ENCODE measurements at places on chromosomes 7 and 10. TPM values are rescaled to one million over a fixed set of nuclear protein-coding genes. Genes with fewer than 3 reads are reported as not detected.

ANKRD2 gene
- polyA plus RNA-seq, result 0.49 TPM

VWDE gene
- polyA plus RNA-seq, result 5.1 TPM

COL13A1 gene
- polyA plus RNA-seq, result 29.1 TPM

HSPA12A gene
- polyA plus RNA-seq, result 32.7 TPM

NME8 gene
- polyA plus RNA-seq, result 0.11 TPM

ITPRID1 gene
- polyA plus RNA-seq, result not detected

FAM237B gene
- 0.33 TPM for polyA plus RNA-seq

KNDC1 gene
- polyA plus RNA-seq, result 10.3 TPM

ABLIM1 gene
- polyA plus RNA-seq, result 116 TPM

BHLHA15 gene
- 0.44 TPM for polyA plus RNA-seq

TIAL1 gene
- polyA plus RNA-seq, result 132 TPM

SRPK2 gene
- 46.1 TPM for polyA plus RNA-seq

PRLHR gene
- polyA plus RNA-seq, result not detected

C10orf95 gene
- 1.9 TPM for polyA plus RNA-seq

MPP7 gene
- polyA plus RNA-seq, result 7.6 TPM

RTKN2 gene
- polyA plus RNA-seq, result 10.1 TPM

DNA sequence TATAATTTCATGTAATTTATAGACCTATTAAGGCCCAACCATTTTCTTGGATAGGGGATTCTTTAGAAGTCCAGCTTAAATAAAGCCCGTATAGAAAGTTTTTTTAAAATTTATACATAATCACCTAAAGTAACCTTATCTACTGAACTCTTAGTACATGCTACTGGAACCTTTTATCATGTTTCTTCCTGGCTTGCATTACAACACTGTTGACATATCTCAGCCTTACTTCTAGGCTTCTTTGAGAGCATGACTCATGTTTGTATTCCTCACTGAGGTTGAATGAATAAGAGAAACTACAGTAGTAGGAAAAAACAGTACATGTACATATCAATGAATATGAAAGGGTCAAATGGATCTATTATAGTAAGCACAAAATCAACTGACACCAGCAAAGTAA is 8.2 kb upstream of the MAGI2 start:
- no peak for DNase-seq

- no peak for DNase-seq
These were observed 43.8 kb upstream of the CSTF2T start for GRCh38 chr10:51743146-51743545.

DNA sequence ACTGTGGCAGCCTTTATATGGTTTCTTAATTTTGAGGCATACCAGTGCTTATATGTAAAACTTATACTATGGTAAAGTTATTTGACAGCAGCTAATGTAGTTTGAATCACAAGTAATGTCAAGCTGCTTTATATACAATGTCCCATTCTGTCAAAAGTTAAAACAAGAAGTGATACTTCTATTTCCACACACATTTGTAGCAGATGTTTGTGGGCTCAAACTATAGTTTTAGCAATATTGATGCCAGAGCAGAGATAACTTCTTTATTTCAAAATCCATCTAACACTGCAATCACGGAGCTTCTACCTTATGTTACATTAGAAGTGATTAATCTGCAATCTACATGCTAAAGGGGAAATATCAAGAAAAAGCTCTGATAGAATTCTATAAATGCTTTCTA is 149.6 kb downstream of the ADK start:
- no peak for DNase-seq

DNA sequence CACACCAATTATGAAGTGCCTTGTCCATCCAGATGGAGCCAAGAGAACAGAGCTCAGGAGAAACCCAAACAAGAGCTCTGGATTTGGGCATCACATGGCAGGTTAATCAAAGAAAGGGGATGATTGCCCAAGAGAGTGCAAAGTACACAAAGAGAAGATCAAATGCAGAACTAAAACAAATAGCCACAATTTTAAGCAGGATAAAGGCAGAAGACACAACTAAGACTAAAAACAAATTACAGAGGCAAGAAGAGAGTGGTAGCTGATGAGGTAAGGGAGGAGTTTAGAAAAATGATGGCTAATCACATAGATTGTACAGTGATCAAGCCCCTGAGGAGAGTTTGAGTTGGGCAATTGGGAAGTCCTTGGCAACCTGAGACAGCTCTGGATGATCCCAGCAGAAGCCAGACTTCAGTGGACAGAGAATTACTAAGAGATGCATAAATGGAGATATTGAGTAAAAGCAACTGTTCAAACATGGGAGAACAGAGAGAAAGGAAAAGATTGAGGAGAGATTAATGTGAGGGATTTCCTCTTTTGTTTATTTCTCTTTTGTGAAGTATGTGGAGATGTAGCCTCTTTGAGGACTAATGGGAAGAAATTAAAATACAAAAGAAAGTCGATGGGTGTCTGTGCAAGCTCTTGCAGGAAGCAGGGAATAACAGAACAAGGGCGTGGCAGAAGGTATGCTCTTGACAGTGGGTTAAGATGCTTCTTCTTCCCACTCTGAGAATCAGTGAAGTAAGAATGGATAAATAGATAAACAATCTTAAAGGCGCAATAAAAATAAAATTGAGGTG is 101.9 kb downstream of the LRRN3 start:
- no peak for DNase-seq

- DNase-seq, result no peak
These were observed 65.1 kb downstream of the SFMBT2 start for GRCh38 chr10:7345717-7346116.

DNA sequence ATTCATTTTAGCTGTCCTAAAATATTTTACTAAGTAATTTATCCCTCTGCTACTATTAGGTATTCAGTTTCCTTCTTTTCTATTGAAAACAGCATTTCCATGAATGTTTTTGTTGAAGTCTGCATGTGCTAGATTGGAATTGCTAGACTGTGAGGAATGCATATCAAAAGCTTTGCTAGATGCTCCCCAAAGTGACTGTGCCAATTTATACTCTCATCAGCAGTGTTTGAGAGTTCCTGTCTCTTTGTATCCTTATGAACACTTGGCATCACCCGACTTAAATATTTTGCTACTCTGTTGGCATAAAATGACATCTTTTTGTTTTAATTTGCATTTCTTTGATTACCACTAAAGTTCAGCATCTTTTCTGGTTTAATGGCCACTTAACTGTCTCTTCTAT is 45.0 kb upstream of the PRR15 start:
- DNase-seq, result no peak

DNA sequence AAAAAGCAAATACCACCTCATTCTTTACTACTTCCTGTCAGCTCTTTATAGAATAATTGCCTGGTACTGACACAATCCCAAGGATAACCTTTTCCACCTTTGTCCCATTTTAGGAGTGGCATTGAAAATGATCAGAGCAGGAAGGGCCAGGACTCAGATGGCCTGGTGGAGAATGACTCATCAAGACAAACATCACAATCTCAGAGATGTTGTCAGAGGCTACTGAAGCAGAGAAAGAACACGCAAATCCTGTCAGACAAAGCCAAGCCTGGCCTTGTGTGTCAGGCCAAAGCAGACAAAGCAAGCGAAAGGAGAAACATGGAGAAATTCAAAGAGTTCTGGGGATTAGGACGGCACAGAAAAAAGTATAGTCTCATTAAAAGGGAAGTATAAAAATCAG is 40.9 kb downstream of the NSUN6 start:
- no peak for DNase-seq

- DNase-seq, result no peak
These were observed 31.9 kb downstream of the ANXA8 start for GRCh38 chr10:47451998-47452494.

GRCh38 chr7:93092757-93093370 is 24.9 kb downstream of the SAMD9 start:
- no peak for DNase-seq

DNA sequence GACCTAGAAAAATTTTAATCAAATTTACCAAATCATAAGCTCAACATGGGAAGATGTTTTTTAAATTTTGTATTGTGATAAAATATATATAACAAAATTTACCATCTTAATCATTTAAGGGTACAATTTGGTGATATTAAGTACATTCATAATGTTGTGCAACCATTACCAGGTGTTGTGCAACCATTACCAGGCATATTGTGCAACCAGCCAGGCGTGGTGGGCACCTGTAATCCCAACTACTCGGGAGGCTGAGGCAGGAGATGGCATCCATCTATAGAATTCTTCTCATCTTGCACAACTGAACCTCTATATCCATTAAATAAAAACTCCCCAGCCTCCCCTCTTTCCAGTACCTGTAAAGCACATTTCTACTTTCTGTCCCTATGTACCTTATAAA is 124.5 kb upstream of the SLC13A1 start:
- no peak for DNase-seq

DNA sequence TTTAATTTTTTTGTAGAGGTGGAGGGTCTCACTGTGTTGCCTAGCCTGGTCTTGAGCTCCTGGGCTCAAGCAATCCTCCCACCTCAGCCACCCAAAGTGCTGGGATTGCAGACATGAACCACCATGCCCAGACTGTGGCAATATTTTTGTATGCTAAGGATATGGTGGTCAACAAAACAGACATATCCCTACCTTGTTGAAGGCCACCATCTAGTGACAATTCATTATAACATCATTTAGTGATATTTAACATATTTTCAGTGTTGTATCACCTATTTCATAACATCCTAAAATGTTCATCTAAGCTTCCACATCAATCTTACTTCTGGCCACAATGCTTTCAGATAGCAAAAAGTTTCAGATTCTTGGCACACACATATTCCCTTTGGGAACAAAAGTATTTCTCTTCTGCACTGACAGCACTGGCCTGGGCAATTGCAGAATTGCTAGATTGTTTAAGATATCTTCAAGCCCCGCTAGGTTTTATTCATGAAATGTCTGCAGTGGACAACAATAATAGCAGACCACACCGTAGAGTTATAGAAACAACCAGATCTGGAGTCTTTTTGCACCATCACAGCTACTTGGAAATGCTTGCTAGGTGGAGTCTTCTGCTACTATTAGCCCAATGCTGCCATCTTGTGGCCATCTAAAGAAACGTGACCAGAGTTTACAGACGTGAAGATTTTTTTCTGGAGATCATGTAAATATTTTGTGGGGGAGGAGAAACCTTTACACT is 58.4 kb downstream of the DNAJC12 start:
- peak; percentile 74 for DNase-seq

- peak; percentile 86 for DNase-seq
These were observed 699.4 kb upstream of the GALNT17 start for GRCh38 chr7:70432567-70433001.

- no peak for DNase-seq
These were observed 24.7 kb downstream of the UBE2D1 start for GRCh38 chr10:58359541-58359940.

- no peak for DNase-seq
These were observed 47.5 kb downstream of the CARD11 start for GRCh38 chr7:2996141-2996540.

DNA sequence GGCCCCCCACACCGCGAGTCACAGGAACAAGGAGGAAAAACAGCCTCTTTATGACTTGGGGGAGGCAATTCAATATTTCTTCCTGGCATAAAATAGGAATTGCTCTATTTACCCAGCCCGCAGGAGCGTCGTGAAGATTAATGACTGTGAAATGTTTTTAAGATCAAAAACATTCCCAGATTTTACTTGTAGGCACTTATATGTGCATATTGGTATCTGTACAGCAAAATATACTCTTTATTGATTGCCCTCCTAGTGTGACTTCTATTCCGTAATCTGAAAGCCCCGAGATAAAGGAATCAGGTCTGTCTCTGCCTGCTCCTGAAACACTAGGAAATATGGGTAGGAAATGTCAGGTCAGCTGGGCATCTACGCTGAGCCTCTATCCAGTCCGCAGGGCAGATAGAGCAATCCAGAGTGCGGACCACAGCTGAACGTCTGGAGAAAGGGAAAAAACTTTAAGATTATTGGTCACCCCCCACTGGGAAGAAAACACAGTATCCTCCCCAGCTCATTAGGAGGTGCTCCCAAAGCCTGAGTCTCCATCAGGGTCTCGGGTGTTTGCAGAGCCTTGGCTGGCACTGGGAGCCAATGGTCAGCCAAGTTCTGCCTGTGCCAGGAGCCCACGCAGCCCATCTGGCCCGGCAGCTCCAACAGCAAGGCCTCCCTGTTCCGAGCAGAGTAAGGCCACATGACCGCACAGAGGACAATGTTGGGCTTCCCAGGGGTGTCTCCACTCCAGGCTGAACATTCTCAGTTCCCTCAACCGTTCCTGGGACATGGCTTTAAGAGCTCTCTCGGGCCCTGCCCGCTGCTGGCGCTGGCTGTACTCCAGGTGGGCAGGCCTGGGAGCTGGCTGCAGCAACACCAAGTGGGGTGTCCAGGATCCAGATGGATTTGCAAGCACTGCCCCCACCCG is 7.7 kb downstream of the CTBP2 start:
- DNase-seq, result no peak

GRCh38 chr7:35871856-35872255 is 71.0 kb downstream of the SEPTIN7 start:
- DNase-seq, result no peak

DNA sequence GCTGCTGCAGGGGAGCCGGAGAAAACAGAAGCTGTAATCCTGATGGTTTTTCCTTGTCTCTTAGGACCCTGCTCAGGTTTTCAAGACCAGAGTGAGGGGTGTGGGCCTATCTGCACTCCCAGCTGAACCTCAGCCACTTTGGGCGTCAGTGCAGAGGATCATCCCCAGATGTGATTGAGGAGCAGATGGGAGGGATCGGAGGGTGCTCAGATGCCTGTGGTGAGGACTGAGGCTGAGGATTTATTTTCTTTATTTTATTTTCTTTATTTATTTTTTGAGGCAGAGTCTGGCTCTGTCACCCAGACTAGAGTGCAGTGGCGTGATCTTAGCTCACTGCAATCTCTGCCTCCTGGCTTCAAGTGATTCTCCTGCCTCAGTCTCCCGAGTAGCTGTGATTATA is 13.9 kb downstream of the COL26A1 start:
- no peak for DNase-seq

- DNase-seq, result peak; percentile 52
These were observed 97.7 kb downstream of the TAF3 start for GRCh38 chr10:7915923-7916536.

GRCh38 chr10:23608926-23609325 is 170.1 kb downstream of the OTUD1 start:
- DNase-seq, result no peak

DNA sequence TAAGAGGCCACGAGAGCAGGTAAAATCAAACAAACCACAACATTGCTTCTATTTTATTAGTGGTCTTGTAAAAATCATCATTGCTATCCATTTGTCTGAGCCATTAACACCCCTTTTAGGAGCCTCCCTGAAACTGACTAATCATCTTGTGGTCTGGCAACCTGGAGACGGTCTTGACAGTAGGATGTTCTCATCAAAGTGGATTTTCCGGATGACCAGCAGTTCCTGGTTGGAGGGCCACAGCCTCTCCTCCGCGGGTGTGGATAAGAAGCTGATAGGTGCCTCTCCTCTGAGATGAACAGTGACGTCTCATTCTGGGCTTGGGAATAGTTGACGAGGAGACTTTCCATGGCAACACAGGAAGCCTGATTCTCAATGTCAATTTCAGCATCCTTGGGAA is 490.7 kb downstream of the TYW1 start:
- no peak for DNase-seq

- no peak for DNase-seq
These were observed 150.9 kb downstream of the UBE2H start for GRCh38 chr7:129801882-129802281.

- no peak for DNase-seq
These were observed 2.4 kb upstream of the PRR15 start for GRCh38 chr7:29561271-29561670.

GRCh38 chr7:146004805-146005204 is 111.8 kb upstream of the CNTNAP2 start:
- DNase-seq, result no peak

GRCh38 chr7:84548366-84549365 is 354.1 kb upstream of the SEMA3A start:
- DNase-seq, result no peak
